ENCODE measurements at places on chromosomes 13 and 19. TPM values are rescaled to one million over a fixed set of nuclear protein-coding genes. Genes with fewer than 3 reads are reported as not detected.
A peak's percentile ranks its signal among the peaks of the same experiment; 100 is the strongest.

DNA sequence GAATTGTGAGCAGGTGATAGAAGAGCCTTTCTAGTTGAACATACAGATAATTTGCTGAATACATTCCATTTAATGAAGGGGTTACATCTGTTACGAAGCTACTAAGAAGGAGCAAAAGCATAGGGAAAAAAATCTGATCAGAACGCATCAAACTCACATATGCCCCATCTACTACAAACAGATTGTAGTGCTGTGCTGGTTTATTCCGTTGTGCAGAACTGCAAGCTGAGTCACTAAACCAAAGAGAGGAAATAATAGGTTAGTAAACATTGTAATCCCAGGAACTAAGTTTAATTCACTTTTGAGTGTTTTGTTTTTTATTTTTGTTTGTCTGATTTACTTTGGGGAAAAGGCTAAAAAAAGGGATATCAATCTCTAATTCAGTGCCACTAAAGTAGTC, 136.3 kb downstream of the CDK8 start:
- no peak for DNase-seq

- DNase-seq: no peak
Observed at GRCh38 chr13:48560657-48561337, 27.9 kb upstream of the RCBTB2 start.

DNA sequence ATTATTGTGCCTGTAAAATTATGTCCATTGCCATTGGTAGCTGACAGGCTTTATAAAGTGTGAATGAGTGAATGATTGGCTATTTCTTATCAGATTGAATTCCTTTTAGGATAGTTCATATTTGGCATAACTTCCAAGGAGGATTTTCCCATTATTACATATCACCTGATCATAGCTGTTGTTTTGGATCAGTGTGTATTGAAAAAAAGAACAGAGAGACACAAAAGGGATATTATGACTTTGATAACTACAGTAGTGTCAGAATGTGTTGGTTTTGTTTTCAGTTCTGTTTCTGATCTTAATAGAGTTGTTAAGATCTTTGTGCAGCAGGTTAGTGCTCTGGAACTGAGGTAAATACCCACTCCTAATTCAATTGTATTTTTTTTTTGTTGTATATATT, 103.8 kb downstream of the LRCH1 start:
- DNase-seq: no peak

The CKM gene
- 0.39 TPM for polyA plus RNA-seq

DNA sequence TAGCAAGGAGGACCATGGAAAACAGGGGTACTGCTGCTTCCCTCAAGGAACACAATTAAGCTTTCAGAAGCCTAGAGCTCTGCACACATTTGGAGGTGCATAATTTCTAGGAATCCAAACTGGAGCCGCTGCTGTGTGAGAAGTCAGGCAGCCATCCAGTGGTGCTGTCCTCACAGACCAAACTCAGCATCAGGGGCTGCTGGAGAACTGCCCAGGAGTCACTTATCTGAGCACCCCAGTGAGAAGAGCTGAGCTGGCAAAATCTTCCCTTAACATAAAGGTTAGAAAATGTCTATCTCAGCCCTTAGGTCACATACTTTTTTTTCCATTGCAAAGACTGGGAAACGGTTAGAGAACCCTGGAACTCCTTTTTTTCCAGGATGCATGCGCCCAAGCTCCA, 72.8 kb downstream of the ATP7B start:
- DNase-seq: no peak

The PSG7 gene
- polyA plus RNA-seq: not detected

DNA sequence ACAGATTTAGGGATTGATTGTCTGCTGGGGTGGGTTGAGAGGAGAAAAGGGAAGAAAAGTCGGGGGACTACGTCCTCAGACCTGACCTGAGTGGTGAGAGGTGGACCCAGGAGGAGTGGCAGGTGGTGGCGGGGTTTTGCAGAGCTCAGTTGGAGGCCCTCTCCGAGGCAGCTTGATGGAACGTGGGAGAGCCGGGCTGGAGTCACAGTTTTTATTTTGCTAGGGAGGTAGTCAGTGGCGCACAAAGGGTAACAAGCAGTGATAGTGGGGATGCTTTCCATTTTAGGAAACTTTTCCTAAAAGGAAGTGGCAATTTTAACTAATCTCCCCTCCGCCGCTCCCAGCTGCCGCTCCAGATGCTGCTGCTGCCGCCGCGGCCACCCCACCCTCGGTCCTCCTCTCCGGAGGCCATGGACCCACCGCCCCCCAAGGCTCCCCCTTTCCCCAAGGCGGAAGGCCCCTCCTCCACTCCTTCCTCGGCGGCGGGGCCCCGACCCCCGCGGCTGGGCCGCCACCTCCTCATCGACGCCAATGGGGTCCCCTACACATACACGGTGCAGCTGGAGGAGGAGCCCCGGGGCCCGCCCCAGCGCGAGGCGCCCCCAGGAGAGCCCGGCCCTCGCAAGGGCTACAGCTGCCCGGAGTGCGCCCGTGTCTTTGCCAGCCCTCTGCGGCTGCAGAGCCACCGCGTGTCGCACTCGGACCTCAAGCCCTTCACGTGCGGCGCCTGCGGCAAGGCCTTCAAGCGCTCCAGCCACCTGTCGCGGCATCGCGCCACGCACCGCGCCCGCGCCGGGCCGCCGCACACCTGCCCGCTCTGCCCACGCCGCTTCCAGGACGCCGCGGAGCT, 1.1 kb upstream of the ZNF581 start:
- no peak for DNase-seq

The CLEC4G gene
- not detected for polyA plus RNA-seq

DNA sequence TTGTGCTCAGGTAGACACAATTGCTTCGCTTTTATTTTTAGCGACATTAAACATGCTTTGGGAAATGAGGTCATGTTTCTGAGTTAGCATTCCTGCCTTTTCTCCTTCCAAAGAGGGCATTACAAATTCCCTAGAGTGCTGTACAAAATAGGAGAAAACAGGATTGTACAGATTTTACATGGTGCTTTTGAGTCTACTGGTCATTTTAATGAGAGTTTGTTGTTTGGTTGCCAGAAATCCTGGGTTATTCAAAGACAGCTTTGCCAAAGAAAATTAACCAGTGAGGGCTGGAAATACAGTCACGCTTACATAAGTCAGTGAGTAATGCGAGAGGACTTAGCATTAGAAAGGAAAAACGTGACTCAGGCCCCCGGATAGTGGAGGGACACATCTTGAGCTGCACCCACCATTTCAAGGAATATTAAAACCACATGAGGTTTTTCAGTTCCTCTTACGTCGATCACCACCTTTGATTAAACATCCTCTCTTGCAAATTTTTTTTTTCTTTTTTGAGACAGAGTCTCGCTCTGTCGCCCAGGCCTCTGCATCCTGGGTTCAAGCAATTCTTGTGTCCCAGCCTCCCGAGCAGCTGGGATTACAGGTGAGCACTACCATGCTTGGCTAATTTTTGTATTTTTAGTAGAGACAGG, 55.4 kb downstream of the SACS start:
- peak; percentile 68 for DNase-seq

- DNase-seq: no peak
Observed at GRCh38 chr13:46267166-46267565, 55.4 kb downstream of the LRRC63 start.

DNA sequence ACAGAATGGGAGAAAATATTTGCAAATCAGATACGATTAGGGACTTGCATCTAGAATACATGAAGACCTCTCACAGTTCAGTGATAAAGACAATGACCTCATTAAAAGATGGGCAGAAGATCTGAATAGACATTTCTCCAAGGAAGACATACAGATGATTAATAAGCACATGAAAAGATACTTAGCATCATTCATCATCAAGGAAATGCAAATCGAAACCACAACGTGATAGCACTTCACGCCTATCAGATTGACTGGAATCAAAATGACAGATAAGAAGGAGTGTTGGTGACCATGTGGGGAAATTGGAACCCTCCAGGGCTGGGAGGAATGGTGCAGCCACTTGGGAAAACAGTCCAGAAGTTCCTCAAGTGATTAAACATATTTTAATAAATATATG, 25.8 kb downstream of the CFAP97D2 start:
- no peak for DNase-seq

The SHISA7 gene
- not detected for polyA plus RNA-seq

DNA sequence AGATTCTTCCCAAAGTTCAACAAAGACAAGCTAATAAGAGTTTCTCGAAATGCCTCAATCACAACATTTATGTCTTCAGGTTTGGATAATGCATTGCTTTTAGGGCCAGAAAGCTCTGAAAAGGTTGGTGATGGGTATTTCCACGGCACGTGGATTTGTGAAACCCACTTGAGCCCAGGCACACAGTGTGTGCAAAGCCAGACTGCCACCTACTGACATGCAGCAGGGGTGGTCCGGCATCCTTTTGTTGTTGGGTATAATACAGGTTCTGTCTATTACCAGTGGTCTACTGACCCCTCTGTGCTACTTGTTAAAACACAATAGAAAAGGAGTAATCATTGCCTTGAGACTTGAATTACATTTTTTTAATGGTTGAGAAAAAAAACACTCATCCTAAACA, 225.6 kb downstream of the RAP2A start:
- peak; percentile 43 for DNase-seq

The TMEM238 gene
- 39.2 TPM for polyA plus RNA-seq

Measured in hepatocyte (in vitro differentiated cells).